ENCODE measurements at places on chromosomes 7 and 10.

- H3K27me3 ChIP-seq: no peaks in the 10 kb centered on the region
- no peaks in the 10 kb centered on the region for H3K36me3 ChIP-seq
These were observed 197.6 kb upstream of the FZD1 start for GRCh38 chr7:91066627-91067026.

DNA sequence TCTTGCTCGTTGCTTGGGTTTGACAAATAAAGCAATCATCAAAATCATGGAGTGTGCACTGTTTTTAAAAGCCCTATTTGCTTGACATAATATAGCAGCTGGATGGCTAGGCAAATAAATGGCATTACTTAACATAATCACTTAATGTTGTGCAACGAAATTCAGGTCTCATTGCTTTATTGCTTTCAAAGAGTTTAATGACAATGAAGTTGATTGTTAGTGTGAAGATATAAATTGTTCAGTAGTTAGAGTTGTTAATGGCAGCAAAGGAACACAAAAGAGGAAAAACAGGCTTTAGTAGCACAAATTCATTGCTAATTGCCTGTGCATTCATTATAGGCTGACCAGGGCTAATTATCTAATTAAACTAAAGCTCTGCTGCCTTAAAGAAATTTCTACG is 7.6 kb upstream of the ADO start:
- no peak overlapping the region for H3K27ac ChIP-seq
- no peaks in the 10 kb centered on the region for H3K4me1 ChIP-seq
- H3K4me3 ChIP-seq: no peak overlapping the region
- H3K36me3 ChIP-seq: no peaks in the 10 kb centered on the region
- H3K27me3 ChIP-seq: no peaks in the 10 kb centered on the region

DNA sequence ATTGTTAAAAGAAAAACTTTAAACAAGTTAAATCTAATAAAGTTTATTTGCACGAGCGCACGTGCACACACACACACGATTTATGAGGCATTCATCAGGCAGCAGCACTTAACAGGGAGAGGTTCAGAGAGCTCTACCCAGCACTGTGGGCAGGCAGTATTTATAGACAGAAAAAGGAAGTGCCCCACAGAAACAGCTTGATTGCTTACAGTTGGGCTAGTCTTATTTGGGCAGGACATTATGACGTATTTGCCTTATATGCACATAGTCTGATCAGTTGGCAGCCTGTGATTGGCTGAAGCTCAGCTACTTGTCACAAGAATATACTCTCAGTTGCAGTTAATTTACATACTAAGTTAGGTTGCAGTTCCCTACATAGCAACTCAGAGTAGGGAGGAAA is 1.2 kb upstream of the SDHAF3 start:
- H3K27ac ChIP-seq: no peak overlapping the region
- H3K36me3 ChIP-seq: no peaks in the 10 kb centered on the region
- no peaks in the 10 kb centered on the region for H3K4me1 ChIP-seq
- H3K4me3 ChIP-seq: no peak overlapping the region
- H3K27me3 ChIP-seq: no peaks in the 10 kb centered on the region

- H3K27me3 ChIP-seq: no peaks in the 10 kb centered on the region
- DNase-seq: no peak
- H3K4me1 ChIP-seq: no peaks in the 10 kb centered on the region
These were observed 73.3 kb downstream of the ARID5B start for GRCh38 chr10:61974601-61975390.

- no peaks in the 10 kb centered on the region for H3K4me1 ChIP-seq
- no peak for DNase-seq
- no peak overlapping the region for H3K27ac ChIP-seq
- H3K36me3 ChIP-seq: no peaks in the 10 kb centered on the region
- H3K4me3 ChIP-seq: no peak overlapping the region
- H3K27me3 ChIP-seq: no peaks in the 10 kb centered on the region
These were observed 8.0 kb upstream of the CDH23 start for GRCh38 chr10:71388583-71389310.

DNA sequence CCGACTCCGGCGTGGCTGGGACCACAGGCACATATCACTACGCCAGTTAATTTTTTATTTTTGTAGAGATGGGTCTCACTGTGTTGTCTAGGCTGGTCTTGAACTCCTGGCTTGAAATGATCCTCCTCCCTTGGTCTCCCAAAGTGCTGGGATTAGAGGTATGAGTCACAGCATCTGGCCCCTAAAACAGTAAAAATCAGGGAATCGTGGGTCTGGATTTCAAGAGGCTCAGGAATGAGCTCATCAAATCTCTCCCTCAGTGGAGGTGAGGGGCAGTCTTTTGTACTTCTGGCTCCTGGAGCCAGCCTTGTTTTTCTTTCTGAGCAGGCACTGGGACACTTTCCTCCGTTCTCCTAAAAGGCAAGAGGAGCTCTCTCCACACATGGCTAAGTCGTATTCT is 32.1 kb upstream of the RHEB start:
- H3K27me3 ChIP-seq: no peaks in the 10 kb centered on the region
- H3K4me1 ChIP-seq: no peaks in the 10 kb centered on the region
- H3K27ac ChIP-seq: peak overlapping the region; percentile 75
- no peak for DNase-seq
